ENCODE measurements at places on chromosomes 5 and 9. TPM values are rescaled to one million over a fixed set of nuclear protein-coding genes. Genes with fewer than 3 reads are reported as not detected.

GRCh38 chr5:174083056-174083827, 37.7 kb downstream of the NSG2 start:
- no peak for DNase-seq

GRCh38 chr5:132392978-132393825, 23.7 kb downstream of the SLC22A5 start:
- DNase-seq: no peak

- no peak for DNase-seq
Observed at GRCh38 chr5:93606382-93606752, 23.3 kb downstream of the NR2F1 start.

DNA sequence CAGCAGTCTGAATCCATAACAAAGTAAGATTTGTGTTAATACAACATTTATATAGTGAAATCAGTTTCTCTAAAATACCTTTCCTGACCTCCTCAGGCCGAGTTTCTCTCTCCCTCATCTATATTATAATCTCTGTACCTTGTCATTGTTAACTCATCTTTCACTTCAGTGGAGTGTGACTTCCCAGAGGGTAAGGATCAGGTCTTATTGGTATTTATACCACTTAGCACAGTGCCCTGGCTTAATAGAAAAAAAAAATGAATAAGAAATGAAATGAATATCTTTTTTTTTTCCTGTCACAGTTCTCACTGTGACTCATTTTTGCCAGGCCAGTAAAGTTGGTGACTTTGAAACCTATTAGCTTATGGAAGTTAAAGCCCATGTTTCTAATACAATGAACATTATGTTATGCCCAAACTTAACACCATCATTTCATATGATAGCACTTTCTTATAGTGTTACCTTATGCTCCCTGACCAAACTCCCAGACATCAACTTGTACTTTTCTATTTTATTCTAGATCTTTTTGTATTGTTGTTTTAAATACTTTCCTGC, 90.1 kb downstream of the NR3C1 start:
- no peak for DNase-seq

NME5 gene
- not detected for total RNA-seq

Measured in suprapubic skin (tissue), 4 donors.